ENCODE measurements at places on chromosomes 3 and 15.

- H3K4me1 ChIP-seq = no peaks in the 10 kb centered on the region
- H3K27me3 ChIP-seq = no peaks in the 10 kb centered on the region
- no peak for DNase-seq
- H3K27ac ChIP-seq = no peak overlapping the region
These were observed 63.4 kb upstream of the CPB1 start for GRCh38 chr3:148763986-148764935.

GRCh38 chr3:117282566-117282965 lies 573.0 kb downstream of the TUSC7 start:
- no peaks in the 10 kb centered on the region for H3K27me3 ChIP-seq
- DNase-seq = no peak
- H3K4me3 ChIP-seq = no peak overlapping the region
- H3K36me3 ChIP-seq = no peaks in the 10 kb centered on the region

- H3K27me3 ChIP-seq = no peaks in the 10 kb centered on the region
- H3K27ac ChIP-seq = no peak overlapping the region
- no peaks in the 10 kb centered on the region for H3K36me3 ChIP-seq
- H3K4me1 ChIP-seq = no peaks in the 10 kb centered on the region
- H3K4me3 ChIP-seq = no peak overlapping the region
These were observed 73.0 kb upstream of the PROK2 start for GRCh38 chr3:71857956-71858355.

- no peaks in the 10 kb centered on the region for H3K4me1 ChIP-seq
- no peak overlapping the region for H3K4me3 ChIP-seq
- H3K27me3 ChIP-seq = no peaks in the 10 kb centered on the region
- no peaks in the 10 kb centered on the region for H3K36me3 ChIP-seq
These were observed 1.8 kb downstream of the CX3CR1 start for GRCh38 chr3:39277893-39278615.
